Stimulated activated naive CD8-positive, alpha-beta T cell treated with anti-CD3 and anti-CD28 coated beads, Interleukin-15, Interleukin-2, amounts not matched to agents 100 U/mL and 50 U/mL, for 24 hours (primary cell): ENCODE measurements at places on chromosomes 16 and 17.

DNA sequence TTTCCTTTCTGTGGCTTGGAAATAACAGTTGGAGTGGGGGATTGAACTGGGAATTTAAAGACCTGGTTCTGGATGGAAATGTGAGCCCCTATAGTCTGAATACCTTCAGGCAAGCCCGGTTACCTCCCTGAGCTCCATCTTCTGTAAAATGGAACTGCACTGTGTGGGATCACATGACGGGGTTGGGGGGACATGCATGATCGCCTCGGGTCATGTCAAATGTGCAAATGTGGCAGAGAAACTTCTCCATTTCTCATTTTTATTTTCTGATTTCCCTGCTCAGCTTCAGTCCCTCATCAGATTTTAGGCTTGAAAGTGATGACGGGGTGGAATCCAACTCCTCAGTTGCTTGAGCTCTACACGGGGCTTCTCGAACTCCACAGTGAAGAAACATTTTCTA is 1.5 kb downstream of the MT1B start:
- no peak for DNase-seq

DNA sequence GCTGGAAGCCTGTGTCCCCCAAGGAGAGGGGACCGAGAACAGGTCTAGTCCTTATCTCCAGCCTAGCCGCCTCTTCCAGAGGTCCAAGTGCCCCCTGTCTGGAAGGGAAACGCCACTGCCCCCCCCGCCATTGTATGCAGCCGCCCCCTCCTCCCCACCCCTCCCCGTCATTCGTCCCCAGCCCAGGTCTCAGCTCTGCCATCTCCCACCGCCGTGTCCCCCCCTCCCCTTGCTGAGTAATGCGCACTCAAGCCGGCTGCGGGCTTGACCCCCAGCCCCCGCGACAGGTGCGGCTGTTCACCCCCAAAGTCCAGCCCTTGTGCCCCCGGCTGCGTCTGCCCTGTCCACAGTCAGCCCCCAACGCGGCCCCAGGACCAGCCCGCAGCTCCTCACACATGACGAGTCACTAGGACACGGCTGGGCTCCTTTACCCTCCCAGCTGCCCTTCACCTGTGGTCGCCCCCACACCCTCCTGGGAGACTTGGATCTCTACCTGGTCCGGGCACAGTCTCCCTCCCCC is 622 bp downstream of the GPRC5B start:
- DNase-seq: no peak

DNA sequence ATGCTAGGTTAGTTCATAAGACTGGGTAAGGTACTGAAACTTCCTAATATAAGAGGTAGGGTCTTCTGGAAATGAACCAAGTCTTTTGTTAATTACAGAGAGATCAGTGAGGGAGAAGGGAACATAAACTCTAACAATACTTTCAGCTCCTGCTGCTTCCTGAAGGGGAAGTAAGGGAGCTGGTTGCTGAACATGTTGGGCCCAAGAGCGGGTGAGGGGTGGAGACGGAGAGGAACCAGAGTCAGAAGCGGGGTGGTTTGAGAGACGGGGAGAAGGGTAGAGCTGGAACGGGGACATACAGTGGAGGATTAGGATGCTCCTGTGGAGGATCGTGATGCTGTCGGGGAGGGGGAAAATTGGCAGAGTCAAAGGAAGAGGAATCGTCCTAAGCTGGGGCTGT is 11.5 kb upstream of the ZNF747 start:
- DNase-seq: no peak

- no peak for DNase-seq
These were observed 56.4 kb downstream of the BRIP1 start for GRCh38 chr17:61806936-61807335.

DNA sequence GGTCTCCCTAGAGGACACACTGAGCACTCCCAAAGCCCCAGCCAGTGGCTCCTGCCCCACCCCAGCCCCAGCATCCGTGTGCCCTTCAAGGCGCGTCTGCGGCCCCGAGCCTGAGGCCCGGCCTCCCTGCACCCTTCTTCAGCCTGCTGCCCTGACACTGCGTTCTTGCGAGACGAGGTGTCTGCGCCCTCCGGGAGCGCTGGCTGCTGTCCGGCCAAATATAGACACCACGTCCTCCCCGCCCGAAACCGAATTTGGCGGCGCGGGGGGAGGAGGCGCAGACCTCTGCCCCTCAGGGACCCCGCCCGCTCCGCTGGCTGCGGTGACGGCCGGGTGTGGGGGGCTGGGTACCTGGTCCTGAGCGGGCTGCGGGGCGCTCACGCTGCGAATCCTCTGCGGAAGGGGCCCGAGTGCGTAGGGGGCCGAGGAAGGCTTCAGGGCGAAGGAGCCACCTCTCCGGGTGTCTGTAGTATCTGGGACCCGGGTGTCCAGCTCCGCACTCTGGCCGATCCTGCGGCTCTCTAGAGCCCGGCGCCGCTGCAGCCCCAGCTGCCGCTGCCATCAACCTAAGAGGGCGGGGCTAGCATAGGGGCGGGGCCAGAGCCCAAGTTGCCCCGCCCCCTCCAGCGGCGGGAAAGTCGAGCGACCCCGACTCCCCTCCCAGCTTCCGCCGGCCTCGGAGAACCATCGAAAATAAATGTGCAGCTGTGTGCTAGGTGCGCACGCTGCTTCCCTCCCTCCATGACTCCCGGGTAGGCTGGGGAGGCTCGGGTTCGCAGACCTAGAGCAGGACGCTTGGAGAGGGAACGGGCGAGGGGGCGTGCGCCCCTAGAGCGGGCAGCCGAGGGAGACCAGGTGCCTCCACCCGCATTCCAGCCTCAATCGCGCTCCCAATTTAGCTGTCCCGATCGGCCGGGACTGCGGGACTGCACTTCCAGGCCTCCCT is at the start of gene CORO6:
Gene CORO6, minus strand, starts transcription at position 576 of the 946 bp plus-strand sequence. CDS start 1,491 bp downstream, outside the sequence.
- peak; percentile 83 for DNase-seq
